Neural crest cell (in vitro differentiated cells): ENCODE measurements at places on chromosomes 16 and 17.

- no peak for DNase-seq
Observed at GRCh38 chr17:31404028-31404949, 12.8 kb downstream of the RAB11FIP4 start.

- no peak for DNase-seq
Observed at GRCh38 chr17:42781639-42782165, 1.3 kb downstream of the WNK4 start.

DNA sequence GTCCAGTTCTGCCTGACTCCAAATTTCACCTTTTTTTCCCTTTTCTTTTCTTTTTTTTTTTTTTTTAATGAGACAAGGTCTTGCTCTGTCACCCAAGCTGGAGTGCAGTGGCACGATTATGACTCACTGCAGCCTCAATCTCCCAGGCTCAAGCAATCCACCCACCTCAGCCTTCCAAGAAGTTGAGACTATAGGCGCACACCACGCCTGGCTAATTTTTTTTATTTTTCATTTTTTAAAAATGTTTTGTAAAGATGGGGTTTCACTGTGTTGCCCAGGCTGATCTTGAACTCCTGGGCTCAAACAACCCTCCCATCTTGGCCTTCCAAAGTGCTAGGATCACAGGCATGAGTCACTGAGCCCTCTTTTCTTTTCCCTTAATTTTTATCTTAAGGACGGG lies 33.4 kb upstream of the RBBP6 start:
- no peak for DNase-seq

DNA sequence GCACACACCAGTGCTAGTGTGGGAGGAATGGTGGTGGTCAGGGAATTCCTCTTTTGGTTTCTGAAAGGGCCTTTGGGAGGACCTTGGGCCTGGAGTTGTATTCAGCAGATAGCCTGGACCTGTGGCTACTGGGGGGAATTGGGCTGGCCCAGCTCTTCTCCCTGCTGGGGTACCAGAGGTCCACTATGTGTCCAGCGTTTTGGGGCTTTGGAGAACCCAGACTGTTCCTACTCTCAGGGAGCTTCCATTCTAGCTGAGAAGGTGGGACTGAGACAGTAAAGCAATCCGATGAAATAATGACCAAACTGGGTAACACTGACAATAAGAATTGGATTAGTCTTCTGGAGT lies 2.4 kb downstream of the EPN3 start:
- no peak for DNase-seq

DNA sequence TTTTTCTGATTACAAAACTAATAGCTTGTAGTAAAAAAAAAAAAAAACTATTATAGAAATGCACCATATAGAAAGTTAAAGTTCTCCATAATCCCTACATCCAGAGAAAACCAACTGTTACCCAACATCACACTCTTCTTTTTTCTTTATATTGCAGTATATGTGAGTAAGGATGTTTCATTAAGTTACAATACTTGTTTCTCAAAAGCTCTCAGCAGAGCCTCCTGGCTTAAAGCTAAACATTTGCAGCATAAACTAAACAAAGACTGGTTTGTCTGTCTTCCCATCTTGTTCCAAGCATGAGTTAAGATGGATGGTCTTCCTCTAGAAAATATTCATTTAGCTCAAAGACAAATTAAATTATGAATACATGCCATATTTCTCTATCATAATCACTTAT lies 25.2 kb downstream of the GRB2 start:
- no peak for DNase-seq

GRCh38 chr16:19513377-19514053 lies 8.4 kb downstream of the GDE1 start:
- no peak for DNase-seq

GRCh38 chr17:73365906-73366623 lies 54.3 kb upstream of the CDC42EP4 start:
- DNase-seq = no peak

DNA sequence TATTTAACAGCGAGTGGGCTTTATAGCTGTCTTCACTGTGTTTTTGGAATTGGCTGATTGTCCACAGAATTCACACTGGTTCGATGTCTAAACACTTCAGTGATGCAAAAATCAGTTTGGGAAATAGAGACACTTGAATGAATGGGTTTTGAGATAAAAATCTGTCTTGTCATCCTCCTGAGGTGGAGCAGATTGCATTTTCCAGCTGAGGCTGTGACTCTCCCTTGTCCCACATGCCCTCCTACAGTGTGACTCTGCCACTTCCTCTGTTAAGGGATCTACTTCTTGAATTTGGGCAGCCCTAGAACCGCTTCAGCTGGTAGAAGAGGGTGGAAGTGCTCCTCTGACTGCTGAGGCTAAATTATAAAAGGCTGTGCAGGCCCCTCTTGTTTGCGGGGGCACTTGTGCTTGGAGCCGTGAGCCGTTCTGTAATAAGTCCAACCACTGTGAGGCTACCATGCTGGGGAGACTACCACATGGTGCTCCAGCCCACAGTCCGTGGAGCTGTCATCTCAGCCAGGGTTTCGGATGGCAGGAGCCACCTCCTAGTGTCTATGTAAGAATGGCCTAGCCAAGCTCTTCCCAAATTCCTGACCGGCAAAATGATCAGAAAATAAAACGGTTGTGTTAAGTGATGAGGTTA lies 175.9 kb downstream of the SPECC1 start:
- DNase-seq = no peak

DNA sequence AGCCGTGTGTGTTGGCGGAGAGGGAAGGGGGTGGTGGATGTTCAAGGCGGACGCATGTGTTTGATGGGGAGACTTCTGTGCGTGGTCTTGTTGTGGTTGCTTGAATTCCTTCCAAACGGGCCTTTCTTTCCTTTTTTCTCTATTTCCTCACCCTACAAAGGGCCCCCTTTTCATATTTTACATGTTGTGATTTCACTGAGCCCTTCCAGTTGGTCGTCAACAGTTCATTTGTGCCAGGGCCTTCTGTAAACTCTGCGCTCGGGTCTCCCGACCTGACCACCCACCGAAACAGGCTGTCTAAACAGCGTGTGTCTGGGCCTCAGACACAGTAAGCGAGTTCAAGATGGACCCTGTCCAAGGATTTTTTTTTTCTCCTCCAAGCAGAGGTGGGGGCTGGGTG lies 228.4 kb downstream of the IRF8 start:
- DNase-seq = no peak

- no peak for DNase-seq
Observed at GRCh38 chr16:85569615-85570212, 43.4 kb upstream of the GSE1 start.

DNA sequence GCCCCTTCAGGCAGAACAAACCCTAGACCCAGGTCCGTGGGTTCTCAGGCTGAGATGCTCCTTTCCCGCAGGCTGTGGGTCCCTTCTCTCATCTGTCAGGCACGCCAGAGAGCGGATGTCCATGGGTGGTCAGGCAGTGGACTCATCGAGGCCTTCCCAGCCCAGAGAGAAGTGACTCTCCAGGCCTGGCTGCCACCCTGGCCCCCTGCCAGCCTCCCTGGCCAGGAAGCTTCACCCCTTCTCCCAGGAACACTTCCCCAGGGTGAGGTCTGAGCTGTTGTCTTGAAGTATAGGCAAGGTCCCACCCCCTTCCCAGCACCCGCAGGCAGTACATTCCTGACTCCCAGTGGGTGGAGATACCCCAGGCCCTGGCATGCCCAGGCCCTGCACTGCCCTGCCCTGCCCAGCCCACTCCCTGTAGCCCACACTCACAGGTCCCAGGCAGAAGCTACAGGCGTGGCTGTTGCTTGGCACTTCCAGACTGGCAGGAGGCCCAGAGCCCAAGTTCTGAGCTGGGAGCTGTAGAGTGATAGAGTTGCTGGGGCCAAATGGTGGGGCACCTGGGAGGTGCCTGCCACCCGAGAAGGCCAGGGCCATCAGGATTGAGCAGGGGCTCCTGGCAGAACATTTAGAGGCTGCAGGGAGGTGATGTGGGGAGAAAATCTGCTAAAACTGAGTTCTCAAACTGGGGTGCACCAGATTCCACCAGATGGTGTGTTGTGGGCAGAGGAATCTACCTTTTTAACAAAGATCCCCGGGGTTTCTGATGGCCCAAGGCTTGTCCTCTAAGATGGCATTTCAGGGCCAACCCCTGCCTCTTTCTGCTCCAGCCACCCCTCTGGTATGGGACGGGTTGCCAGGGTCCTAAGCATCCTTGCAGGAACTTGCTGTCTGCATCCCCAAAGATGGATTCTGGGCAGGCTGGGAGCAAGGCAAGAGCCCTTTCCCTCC lies 6.7 kb downstream of the ITGA3 start:
- no peak for DNase-seq

DNA sequence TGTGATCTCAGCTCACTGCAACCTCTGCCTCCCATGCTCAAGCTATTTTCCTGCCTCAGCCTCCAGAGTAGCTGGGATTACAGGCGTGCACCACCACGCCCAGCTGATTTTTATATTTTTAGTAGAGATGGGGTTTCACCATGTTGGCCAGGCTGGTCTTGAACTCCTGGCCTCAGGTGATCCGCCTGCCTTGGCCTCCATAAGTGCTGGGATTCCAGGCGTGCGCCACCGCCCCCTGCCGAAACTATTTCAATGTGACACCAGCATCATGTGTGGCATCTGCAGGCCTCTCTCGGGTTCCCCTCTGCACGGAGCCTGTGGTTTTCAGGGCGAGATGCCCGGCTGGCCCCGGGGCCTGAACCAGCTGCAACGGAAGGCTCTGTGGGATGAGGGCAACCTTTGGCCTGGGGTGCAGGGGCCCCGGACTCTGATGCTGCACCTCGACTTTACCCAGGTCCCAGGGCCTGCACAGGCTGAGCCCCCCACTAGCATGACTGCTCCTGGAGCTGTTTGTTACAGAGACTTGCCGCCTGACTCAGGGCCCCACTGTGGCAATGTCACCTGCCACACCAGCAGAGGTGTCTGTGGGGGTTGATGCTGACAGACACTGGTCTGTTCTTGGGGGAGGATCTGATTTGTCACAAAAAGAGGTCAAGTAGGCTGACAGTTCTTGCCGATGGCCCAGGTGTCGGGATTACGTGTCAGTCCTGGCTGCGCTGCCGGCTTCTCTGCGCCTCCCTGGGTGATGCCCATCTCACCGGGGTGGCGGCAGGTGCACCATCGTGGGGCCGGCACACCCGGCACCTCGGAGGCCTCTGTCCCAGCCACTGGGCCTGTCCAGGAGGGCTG lies 8.6 kb upstream of the TEX19 start:
- no peak for DNase-seq

DNA sequence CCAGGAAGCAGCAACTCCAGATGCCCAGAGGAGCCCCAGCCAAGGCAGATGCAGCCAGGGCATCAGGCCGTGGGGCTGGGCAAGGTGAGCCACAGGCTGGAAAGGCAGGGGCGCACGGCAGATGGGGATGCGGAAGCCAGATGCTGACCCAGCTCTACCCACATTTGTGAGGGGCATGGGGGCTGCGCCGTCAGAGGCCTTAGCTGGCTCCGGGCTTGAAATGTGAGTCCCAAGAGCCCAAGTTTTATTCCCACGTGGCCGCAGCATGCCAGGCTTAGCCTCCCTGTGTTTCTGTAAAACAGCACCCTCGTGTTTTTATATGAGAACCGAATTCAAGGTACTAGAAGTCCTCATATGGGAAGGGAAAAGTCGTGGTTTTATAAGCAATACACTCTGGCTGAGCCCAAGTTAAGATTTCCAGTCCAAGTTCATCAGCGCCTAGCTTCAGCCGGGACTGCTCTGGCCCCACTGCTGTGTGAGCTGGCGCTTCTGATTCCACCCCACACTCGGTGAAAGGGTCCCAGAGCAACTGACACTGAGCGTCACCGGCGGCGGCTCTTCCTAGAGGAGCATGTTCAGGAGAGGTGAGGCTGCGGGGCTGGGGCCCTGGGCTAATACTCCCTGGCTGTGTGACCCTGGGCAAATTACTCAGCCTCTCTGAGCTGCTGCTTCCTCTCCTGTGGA lies 6.7 kb upstream of the C16orf95 start:
- no peak for DNase-seq

- peak; percentile 2 for DNase-seq
Observed at GRCh38 chr16:57186872-57187854, 1.0 kb downstream of the RSPRY1 start.

GRCh38 chr17:80850817-80851216 lies 140.8 kb upstream of the CHMP6 start:
- DNase-seq = no peak

GRCh38 chr17:51263006-51263405 lies 2.7 kb downstream of the UTP18 start:
- no peak for DNase-seq

- DNase-seq = no peak
Observed at GRCh38 chr16:46717692-46718091, 28.2 kb downstream of the ORC6 start.

GRCh38 chr16:11161974-11162373 lies 94.0 kb downstream of the SOCS1 start:
- DNase-seq = no peak

DNA sequence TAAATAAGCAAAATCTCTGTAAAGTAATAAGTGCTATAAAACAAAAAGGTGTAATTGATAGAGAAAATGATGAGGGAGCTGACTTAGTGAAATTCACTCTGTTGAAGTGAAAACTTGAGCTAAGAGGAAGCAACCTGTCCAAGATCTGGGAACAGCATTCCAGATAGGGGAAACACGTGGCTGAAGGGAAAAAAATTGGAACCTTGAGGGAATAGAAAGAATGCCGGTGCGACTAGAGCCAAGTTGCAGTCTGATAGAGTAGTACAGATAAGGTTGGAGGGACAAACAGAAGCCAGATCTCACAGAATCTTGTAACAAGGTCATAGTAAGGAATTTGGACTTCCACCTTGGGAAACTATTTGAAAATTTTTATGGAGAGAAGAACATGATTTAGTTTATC lies 623 bp upstream of the DDX52 start:
- DNase-seq = no peak

- DNase-seq = no peak
Observed at GRCh38 chr17:41844971-41845370, 7.3 kb downstream of the KLHL10 start.

GRCh38 chr16:85715169-85716021 lies 26.6 kb upstream of the GINS2 start:
- no peak for DNase-seq

- no peak for DNase-seq
Observed at GRCh38 chr17:65977041-65977440, 214.9 kb downstream of the CEP112 start.

DNA sequence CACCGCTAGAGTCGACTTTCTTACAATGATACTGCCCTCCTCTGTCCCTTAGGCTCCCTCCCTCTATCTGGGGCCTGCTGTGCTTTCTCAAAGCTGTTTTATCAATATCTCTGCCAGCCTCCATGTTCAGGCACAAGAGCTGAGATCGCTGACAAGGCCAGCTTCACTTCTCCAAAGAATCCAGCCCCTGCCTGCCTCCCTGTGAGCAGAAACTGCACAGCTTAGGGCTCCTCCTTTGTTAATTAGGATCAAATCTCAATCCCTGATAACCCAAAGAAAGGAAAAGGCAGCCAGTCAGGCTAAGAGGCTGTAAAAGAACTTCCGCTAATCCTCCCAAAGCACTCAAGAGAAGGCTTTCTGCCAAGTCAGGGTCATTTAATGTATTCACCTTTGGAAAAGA lies 616.0 kb upstream of the CDH11 start:
- no peak for DNase-seq

GRCh38 chr16:11114366-11115164 lies 141.4 kb downstream of the SOCS1 start:
- no peak for DNase-seq

GRCh38 chr16:56389554-56389953 lies 35.8 kb downstream of the AMFR start:
- no peak for DNase-seq

- no peak for DNase-seq
Observed at GRCh38 chr16:78686601-78687000, 587.1 kb downstream of the WWOX start.
